GDM1 (cell line): ENCODE measurements at places on chromosomes 7 and 10.

DNA sequence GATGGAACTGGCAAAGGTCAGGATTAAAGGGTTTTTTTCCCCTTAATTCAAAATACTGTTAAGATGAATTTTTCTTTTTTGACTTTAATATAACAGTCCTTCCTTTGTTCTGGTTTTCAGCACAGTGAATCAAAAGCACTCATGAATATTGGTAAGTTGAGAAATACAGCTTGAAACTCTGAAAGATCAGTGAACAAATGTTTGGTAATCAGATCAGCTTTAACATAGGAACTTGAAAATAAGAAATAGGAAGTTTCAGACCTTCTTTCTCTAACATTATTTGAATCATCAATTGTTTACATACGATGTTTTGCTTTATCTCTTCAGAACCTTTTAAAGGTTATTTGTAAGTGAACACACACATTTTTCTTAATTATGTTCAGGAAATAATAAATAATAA is 90.5 kb downstream of the SGMS1 start:
- DNase-seq, result no peak

DNA sequence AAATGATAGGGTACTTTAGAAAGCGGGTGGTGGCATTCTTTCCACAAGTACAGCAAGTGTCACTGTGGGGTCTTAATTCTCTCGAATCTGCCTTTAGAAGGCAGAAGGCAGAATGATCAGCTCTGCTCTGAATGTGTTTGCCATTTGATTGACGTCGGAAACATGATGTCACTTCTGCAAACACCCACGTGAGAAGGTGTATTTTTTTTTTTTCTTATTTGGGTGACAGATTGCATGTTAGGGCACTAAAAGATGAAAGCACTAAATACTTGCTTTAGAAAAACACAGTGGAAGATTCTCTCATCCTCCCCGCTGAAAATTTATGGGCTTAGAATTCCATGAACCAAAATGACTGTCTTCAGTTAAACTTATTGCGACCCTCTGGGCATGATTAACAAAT is 150.2 kb downstream of the TCF7L2 start:
- no peak for DNase-seq

DNA sequence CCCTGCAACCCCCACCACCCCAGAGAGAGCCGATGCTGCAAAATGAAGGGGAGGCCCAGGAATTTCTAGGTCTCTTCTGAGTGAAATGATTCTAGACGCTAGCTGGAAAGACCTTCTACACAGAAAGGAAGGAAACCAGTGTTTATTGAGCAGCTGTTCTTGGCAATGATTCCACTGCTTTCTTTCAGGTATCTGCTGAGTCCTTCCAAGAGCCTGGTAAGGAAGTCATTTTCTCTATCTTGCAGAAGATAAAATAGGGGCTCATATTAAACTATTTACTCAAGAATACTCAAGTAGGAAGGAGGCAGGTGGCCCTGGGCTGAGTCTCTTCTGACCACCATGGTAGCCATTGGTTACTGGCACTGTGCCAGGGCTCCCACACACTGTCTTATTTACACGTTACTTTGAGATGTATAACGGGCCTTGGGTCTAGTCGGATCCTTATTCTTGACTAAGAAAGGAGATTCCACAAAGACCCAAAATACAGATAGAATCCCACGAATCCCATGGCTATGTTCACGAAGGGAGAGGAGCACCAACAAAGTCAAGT is 112.1 kb downstream of the GALNT11 start:
- no peak for DNase-seq

GRCh38 chr10:46273506-46274477 is 13.0 kb upstream of the ANTXRL start:
- DNase-seq, result no peak
